ENCODE measurements at places on chromosomes 2 and 18.

DNA sequence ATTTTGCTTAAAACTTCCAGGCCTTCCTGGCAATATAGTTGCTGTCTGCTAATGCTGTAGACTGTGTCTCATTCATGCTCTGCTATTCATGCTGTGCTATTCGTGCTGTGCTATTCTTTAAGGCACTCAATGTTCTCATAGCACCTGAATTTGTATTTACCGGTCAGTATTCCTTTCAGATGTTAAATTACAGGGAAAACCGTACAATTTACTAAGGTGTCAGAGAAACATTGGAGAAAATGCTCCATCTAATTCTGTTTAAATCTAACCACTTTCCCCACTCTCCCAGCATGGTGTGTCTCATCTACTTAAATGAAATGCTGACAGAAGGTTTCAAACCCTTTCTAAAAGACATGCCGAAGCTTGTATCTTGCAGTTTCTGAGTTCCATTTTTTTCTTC lies 25.0 kb downstream of the FAM171B start:
- DNase-seq: no peak

- no peak for DNase-seq
Measured at GRCh38 chr2:235904585-235904931, 263.6 kb downstream of the GBX2 start.

- no peak for DNase-seq
Measured at GRCh38 chr18:4544142-4544541, 89.0 kb upstream of the DLGAP1 start.

DNA sequence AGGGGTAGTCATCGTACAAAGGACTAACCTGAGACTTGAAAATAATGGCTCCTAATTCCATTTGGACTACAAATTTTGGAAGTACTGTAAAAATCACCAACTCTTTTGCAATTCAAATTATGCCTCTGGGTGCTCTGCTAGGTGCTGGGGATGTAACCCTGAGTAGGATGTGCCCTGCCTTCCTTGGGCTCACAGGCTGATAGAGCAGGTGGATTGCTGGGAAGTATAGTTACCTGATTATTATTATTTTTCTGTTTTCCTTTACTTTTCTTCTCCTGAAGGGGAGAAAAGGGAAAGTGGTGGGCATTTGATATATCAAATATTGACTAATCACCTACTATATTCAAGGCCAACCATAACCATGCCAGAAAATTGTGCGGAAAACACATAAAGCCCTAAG lies 119.3 kb upstream of the RIOK3 start:
- DNase-seq: no peak

- no peak for DNase-seq
Measured at GRCh38 chr2:108613261-108614042, 79.2 kb downstream of the LIMS1 start.

- no peak for DNase-seq
Measured at GRCh38 chr2:82494739-82495138, 1964.3 kb downstream of the SUCLG1 start.

DNA sequence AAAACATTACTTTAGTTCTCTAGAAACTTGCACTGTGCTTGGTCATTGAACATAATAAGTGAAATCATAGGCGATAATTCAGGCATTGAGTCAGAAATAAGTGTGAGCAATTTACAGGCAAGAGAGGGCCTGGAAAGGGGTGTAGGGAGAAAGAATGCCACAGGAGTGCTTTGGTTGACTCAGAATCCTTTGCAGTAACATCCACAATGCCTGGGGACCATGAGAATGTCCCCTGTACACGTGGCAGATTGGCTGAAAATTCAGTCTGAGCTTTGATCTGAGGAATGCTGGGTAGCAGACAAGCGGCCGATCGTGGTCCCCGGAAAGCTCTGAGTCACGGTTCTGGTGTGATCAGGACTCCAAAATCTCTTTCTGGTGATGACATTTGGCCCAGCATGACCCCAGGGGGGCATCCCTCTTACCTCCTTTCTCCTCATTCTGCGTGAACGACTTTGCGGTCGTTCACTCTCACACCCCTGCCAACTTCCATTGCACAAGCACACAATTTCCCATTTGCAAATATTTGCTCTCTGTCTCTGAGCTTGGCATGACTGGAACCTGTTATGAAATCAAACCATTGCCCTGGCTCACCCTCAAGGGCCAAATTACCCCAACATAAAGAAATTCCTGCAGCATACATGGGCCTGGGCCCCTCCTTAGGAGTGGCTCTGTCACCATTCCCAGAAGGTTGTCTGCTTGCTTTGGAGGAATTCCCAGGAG lies 305.0 kb upstream of the EPAS1 start:
- DNase-seq: no peak

DNA sequence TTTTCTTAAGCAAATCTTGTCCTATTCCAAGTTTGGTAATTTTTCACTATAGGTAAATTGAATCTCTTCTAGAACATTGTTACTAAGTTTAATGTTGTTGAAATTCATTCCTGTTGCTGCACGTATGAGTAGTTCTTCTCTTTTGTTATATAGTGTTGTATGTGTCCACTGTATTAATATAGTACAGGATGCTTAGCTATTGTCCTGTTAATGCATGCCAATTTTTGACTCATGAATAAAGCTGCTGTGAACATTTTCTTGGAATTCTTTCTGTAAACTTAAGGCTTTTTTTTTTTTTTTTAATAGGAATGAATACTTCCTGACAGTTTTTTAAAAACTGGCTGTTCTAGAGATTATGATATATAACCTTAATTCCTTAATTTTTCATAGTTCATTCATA lies 326.9 kb downstream of the SLC4A3 start:
- DNase-seq: no peak

DNA sequence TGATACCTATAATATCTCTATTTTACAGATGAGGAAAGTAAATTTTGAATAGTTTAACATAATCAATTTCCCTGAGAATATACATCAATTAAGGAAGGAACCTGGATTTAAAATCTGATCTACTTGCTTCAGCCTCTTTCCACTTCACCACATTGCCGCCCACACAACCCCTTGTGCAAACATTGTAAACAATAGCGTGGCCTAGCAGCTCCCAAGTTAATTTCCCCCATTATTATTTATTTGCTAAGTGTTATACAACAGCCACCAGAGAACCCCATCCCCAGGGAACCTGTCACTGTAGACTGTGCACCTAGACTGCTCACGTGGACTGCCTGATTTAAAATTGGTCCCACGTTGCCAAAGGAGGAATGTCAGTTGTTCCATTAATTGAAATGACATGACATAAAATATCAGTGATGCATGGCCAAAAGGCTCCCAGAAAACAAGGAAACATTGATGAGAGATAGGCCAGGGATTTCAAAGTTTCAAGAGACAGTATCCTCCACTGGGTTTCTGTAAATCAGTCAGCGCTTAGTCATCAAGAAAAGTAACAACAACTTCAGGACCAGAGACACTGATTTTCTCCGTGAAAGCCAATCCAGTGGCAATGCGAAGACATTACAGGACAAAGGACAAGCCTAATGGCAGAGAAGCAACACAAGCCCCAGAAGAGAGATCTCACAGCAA lies 41.3 kb downstream of the SCG2 start:
- DNase-seq: no peak

DNA sequence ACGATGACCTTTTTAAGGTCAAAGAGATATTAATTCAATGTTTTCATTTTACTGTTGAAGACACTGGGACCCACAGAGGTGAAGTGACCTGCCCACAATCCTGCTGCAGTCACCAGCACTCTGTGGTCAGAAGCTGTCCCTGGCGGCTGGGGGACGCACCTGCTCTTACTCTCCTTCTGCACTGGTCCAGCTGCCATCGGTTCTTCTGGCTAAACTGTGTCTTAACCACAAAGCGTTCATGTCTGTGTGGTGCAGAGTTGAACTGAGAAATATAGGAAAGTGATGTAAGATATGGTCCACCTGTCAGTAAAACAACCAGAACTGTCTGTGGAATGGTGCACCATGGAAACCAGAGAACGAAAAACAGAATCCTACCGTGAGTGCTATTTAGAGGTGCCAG lies 44.9 kb upstream of the SMIM21 start:
- no peak for DNase-seq

DNA sequence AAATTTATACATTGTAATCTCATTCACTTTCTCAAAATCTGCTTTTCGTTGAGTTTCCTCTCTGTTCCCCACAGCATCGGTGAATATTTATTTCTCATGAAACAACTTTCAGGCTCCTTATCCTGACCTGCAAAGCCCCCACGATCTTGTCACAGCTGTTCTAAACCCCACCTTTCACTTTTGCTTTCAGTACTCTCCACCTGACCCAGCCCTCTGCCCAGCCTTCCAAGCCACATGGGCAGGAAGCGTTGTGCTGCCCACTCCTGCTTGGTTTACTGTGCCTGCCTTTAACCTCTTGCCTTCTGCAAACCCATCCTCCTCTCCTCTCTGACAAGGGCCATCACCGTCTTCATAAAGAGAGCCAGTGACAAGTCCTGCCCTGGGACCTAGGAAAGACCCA lies 262.5 kb downstream of the GALR1 start:
- DNase-seq: no peak

- DNase-seq: no peak
Measured at GRCh38 chr2:98004047-98004446, 8.3 kb upstream of the TMEM131 start.

DNA sequence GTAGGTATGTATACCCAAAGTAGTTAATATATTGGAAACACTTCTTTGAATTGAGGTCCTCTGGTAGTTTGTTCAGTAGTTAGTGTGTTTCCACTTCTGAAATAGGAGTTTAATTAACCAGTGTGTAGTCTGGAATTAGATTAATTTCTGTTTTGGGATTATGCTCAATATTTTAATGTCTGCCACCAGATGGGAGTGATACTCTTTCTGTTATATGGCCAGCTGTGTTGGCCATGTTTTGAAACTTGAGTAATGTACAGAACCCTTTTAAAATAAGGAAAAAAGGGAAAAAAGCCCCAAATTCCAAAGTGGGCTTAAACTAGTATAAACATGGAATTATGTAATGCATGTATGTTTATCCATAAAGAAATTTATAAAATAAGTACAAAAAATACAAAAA lies 147.7 kb downstream of the CTNNA2 start:
- no peak for DNase-seq

- DNase-seq: no peak
Measured at GRCh38 chr2:220194630-220195584, 567.5 kb downstream of the SLC4A3 start.

- no peak for DNase-seq
Measured at GRCh38 chr2:238919307-238919706, 71.4 kb downstream of the TWIST2 start.

DNA sequence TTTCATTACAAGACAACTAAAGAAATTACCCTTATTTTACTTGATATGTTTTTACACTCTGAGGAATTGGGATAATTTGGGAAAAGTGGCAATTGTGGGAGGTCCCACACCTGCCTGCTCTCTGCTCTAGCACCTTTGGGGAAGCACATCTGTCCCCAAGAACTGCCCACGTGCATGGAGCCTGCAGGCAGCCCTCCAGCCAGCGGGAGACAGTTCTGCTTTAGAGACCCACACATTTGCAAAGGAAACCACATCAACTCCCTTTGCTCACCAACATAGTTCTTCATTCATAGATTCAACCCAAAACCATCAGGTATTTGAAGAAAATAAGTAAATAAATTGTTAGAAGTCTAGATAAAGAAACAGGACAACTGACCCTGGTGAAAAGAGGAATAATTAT lies 239.9 kb upstream of the ID2 start:
- no peak for DNase-seq

DNA sequence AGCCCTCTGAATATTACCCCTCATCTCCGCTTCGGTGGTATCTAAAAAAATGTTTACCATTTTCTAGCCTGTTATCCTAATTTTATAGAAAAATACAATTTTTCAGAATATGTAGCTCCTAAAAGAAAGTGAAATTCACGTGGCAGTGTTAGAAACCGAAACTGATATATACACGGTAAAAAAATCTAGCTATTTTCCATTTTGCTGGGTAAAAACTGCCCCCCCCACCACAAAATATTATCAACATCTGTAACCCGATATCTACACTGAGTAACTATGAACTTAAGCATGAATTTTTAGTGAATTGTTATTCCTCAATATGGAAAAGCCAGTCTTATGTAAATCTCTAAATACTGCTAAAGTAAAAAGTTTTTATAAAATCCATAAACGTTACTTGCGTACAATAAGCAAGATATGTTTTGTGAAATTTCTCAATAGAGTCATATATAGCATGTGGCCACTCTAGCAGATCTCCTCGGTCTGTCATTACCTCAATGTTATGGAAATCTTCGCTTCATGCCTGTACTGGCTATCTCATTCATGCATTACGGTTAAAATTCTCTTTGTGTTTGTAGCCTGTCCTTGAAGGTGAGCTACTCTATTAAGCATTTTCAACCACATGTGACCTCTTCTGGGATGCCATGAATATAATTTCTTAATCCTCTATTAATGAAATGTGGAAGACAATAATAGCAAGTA lies 524.2 kb downstream of the TRIB2 start:
- no peak for DNase-seq

DNA sequence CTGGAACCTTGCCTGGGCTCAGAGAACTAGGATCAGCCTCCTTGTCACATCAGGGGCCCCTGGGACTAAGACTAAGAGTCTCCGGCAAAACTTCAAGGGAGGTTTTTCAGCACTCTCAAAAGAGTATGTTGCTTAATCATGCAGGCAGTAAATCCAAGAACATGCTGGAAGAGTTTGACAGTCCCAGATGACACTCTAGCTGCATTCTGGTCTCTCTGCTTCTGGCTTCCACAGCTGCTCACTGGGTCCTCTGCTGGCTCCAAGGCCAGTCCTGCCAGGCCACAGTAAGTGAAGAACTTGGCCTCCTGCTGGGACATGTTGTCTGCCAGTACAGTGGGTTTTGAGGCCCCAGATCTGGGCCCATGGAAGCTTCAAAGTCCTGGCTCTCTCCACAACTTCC lies 45.2 kb upstream of the IL1RL1 start:
- DNase-seq: no peak

GRCh38 chr2:15154297-15154696 lies 406.8 kb downstream of the NBAS start:
- DNase-seq: no peak

GRCh38 chr2:177315364-177315763 lies 50.8 kb upstream of the NFE2L2 start:
- DNase-seq: no peak

DNA sequence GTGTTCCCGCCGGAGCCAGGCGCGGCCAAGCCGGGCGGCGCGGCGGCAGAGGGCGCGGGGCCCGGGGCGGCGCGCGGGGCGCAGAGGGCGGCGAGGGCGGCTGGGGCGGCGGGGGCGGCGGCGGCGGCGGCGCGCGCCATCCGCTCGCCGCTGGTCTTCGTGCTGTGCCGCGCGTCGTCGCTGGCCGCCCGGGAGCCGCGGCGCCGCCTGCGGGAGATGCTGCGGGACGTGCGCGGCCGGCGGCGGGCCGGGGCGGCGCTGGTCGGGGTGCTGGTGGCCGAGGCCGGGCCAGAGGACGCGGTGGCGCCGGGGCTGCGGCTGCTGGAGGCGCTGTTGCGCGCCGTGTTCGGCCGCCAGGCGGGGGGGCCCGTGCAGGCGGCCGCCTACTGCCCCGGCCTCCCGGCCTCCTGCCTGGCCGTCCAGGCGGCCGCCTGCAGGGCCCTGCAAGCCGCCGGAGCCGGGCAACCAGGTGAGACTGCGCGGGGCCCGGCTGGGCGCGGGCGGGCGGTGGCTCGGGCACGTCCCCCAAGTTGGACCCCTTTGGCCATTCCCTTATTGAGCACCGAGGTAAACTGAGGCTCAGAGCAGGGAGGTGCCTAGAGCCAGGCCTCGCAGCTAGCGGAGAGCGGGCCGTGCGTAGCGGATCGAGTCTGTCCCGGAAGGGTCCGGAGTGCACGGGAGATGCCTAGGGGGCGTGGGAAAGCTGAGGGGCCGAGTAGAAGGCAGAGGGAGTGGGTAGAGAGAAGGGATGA lies 584 bp downstream of the C2orf72 start:
- DNase-seq: no peak

Data from stimulated activated CD8-positive, alpha-beta memory T cell treated with anti-CD3 and anti-CD28 coated beads, Interleukin-4, amount 100 ng/mL, for 1 hour (primary cell).